Stimulated activated naive CD8-positive, alpha-beta T cell treated with anti-CD3 and anti-CD28 coated beads, Interleukin-15, amount 100 ng/mL, for 72 hours (primary cell): ENCODE measurements at places on chromosomes 6 and 20.

DNA sequence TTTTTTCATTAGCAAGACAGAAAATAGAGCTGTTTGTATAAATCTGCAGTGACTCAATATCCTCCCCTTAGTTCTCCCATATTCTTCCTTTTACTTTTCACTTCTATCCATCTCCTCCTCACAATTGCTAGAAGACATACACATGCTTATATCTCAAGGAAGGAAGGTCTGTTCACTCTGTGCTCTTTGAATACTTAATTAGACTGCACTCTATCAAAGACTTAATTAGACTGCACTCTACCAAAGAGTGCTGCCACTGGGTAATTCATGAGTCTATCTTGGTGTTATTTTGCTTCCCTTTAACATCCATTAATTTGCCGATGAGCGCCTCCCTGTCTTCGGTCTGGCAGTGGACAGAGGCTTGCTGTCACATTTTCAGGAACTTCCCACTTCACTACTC is 241.9 kb downstream of the ADGB start:
- no peak for DNase-seq

GRCh38 chr20:20286061-20286460 is 81.8 kb upstream of the INSM1 start:
- no peak for DNase-seq

DNA sequence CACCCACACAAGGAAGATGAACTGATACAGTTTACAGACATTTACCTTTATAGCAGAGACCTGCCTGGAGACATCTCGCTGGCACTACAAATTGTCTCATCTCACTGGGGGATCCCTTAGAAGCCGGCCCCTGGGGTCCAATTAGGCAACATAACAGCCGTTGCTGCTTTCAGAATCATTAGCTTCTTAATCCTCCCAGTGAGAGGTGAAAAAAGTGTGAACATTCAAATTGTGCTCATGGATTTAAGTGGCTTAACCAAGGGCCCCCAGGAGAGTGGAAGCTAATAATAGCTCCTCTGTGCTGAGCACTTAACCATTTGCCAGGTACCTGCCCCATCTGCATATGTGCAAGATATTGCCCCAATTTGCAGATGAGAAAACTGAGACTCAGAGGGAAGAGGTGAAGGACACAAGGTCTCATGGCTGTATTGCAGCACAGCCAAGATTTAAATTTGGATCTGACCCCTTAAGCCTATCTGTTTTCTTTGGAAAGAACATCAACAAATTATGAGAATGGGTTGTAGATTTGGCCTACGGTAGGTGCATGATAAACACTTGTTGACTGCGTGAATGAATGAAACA is 101.0 kb downstream of the EYA2 start:
- no peak for DNase-seq

DNA sequence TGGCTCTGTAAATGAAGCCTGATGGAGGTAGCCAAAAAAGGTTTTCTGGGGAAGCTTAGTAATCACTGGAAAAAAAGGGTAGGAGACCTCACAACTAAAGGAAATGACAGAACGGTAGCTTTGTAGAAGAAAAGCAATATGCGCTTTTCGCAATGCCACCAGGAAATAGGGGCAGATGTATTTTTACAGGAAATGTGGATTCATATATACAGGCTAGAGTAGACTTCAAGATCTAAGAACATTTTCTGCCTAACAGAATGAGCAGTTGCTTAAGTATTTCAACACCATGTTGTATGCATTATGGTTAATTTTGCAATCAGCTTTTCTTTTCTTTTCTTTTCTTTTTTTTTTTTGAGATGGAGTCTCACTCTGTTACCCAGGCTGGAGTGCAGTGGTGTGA is 219.6 kb downstream of the CD83 start:
- DNase-seq, result no peak

GRCh38 chr6:112620812-112621569 is 273.9 kb downstream of the RFPL4B start:
- no peak for DNase-seq

- DNase-seq, result no peak
Observed at GRCh38 chr20:10951904-10952303, 278.1 kb upstream of the JAG1 start.

DNA sequence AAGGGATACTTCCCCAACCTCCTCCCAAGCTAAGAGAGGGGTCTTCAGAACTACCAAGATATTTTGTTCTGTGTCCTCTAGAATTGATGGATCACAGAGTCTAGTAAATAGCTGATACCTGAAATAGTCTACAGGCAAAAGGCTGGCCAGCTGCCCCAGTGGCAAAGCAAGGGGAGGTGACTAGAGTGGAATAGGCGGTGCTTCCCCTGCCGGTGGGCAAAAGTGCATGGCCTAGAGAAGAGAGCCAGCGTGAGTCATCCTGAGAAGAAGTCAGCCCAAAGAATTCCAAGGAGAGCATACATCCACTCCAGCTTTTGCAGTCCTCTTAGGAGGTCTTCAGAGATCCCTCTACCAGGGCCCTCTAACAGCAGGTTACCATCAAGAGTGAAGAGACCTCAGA is 14.7 kb downstream of the DPPA5 start:
- no peak for DNase-seq

- no peak for DNase-seq
Observed at GRCh38 chr6:127131275-127131674, 12.8 kb downstream of the RSPO3 start.

GRCh38 chr6:129704708-129705107 is 5.3 kb downstream of the ARHGAP18 start:
- DNase-seq, result no peak

- DNase-seq, result no peak
Observed at GRCh38 chr6:51777618-51778017, 309.8 kb downstream of the PKHD1 start.

GRCh38 chr20:40503119-40503518 is 185.9 kb downstream of the MAFB start:
- no peak for DNase-seq

- no peak for DNase-seq
Observed at GRCh38 chr6:82095091-82095490, 152.5 kb downstream of the IBTK start.

DNA sequence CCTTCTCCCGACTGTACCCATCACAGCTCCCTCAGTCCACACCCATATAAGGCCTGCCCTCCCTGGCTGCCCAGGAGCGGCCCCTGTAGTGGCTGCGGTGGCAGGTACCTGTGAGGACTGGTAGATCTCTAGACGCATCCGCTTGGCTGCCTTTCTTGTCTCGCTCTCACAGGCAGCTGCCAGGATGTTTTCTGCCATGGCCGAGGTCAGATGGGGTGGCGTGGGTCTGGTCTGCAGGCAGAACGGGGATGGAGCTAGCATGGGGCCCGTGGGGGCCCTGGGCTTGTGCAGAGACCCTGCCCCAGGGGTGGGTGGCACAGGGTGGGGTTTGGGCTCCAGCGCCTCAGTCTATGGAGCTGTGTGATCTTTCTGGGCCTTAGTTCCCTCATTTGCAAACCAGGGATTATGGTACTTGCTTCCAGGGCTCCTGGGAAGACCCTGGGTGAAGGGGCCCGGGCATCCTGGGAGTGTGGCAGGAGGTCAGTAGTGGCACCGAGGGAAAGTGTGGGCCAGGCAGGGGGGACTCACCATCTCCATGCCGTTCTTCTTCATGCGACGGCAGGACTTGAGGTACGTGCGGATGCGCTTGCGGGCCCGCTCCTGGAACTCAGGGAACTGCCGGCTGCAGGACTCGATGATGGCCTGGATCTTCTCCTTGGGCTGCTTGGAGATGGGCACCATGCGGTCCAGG is 94.8 kb downstream of the ASXL1 start:
- DNase-seq, result no peak

- peak; percentile 46 for DNase-seq
Observed at GRCh38 chr20:56400001-56400640, 7.7 kb downstream of the CSTF1 start.

- DNase-seq, result no peak
Observed at GRCh38 chr6:161152907-161153662, 120.8 kb downstream of the AGPAT4 start.

DNA sequence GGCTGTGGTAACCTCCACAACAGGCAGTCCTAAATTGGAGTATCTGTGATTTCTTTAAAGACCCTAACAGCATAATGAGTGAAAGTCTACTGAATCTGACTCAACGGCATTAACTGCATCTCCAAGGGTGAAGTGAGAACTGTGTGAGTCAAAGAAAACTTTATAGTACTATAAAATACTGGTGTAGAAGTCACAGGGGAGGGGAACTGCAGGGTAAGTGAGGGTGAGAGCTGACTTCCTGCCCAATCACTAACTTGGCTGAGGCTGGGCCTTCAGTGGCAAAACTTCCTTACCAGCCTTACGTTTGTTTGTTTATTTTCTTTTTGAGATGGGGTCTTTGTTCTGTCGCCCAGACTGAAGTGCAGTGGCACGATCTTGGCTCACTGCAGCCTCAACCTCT is 109.8 kb downstream of the PTPRK start:
- DNase-seq, result no peak

DNA sequence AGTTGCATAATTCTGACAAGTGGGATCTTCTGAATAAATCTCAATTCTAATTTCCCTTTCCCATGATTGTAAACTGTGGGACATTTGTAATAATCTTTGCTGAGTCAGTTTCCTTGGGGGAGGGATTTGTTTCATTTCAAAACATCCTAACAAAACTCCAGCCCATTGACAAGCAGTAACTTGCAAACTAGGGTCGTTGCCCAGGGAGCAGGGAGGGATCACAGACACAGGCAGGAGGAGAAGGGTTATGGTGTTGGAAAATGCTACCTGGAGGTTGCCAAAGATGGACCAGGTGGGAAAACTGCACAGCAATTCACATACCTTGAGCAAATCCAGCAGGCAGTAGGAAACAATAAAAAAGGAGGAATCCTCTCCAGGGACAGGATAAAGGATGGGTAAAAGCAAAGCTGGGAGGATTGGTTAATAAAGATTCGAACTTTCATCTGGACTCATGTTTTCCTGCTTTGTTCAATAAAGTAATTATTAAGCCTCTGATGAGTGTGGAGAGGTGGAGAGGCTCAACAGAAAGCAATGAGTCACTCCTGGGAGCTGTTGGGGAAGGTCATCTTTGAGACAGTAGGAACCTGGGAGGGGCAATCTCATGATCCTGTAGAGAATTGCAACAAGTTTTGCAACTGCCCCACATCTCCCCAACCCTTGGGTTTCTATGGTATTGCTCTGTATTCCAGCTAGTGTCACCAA is 87.3 kb upstream of the AKIRIN2 start:
- DNase-seq, result no peak

DNA sequence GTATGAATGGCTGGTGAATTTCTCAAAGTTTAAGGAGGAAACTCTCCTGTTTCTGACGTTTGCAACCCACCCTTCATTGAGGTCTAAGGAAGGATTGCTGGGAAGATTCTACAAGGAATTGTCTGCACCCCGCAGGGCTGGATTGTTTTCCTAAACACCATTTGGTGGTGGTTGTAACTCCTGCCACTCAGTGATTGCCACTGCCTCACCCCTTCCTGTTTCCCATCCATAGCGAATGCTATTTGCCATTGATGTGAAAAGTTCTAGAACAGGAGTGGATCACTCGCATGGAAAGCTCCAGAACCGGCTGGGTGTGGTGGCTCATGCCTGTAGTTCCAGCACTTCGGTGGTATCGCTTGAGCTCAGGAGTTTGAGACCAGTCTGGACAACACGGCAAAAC is 8.7 kb upstream of the DSP start:
- DNase-seq, result no peak

DNA sequence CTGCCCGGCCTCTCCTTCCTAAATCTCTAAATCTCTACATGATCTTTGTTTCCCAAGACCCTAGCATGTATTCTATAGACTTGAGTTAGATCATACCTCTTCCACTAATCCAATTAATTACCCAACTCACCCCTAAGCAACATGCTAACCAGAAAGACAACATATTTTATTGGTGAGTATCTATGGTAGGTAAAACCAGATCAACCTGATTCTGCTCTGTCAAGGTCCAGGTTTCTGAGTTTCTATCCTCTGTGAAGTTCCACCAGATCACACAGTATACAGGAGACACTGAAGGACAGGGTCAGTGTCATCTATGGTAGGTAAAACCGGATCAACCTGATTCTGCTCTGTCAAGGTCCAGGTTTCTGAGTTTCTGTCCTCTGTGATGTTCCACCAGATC is 363.2 kb upstream of the MARCKS start:
- no peak for DNase-seq
